Stimulated activated CD4-positive, alpha-beta T cell treated with anti-CD3 and anti-CD28 coated beads, Interleukin-2, amount 100 ng/mL, for 24 hours (primary cell): ENCODE measurements at places on chromosomes 7 and 10.
A peak's percentile ranks its signal among the peaks of the same experiment; 100 is the strongest.

DNA sequence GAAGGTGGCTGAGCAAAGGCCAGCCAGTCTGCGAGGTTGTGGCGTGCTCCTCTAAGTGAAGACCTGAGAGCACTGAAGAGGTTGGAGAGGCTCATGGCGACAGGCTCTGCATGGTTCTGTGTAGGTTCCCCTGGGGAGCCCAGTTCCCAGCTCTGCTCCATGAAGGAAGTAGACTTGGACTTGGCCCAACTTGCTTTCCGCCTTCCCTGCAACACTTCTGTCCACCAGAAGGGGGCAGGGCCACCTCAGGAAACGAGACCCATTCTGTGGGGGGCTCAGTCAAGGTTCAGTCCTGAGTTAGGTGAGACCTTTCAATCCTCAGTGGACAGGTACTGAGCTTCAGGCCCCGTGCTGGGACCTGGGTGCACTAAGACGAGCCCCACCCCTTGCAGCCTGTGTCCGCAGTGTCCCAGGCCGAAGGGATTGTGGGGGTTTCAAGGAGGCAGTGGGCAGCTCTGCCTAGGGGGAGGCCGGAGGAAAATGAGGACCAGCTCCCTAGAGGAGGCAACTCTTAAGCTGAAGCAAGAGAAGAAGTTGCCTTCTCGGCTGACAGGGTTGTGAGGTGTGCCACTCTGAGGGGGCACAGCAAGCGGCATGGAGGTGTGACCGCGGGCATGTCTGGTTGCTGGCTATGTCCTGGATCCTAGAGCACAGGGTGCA is 15.0 kb upstream of the PCBD1 start:
- DNase-seq = peak; percentile 28

DNA sequence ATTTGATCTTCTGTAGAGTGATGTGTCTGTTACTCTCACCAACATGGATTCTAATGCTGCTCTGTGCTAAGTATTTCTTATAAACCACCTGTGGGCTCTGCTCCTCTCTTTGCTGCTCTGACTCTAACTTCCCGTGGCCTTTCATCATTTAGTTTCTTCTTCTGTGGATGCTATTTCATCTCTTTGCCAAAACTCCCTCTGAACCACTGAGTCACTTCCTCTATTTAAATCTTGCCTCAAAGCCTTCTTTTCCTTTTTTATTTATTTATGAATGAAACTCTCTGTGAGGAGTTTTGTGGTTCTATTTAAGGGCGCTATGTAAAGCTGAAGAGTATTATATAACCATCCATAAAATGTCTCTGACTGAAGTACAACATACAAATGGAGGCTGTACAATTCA is 538.5 kb downstream of the SUGCT start:
- DNase-seq = no peak

DNA sequence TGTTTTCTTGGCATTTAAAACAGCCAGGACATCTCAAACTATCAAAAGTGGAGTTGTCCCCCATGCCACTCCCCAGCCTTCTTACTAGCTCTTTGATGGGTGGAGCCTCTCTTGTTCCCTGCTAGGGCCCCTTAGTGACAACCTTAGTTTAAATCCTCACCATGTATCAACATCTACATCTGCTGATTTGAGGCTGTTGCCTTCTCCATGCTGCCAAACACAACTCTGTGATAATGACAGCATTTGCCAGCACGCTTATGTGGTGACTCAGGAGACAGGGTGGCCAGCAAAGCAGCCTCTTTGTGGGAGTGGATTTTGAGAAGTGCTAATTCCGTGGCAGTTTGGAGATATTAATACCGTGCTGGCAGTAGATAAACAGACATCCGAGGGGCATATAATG is 145.4 kb downstream of the LRRC4 start:
- no peak for DNase-seq

DNA sequence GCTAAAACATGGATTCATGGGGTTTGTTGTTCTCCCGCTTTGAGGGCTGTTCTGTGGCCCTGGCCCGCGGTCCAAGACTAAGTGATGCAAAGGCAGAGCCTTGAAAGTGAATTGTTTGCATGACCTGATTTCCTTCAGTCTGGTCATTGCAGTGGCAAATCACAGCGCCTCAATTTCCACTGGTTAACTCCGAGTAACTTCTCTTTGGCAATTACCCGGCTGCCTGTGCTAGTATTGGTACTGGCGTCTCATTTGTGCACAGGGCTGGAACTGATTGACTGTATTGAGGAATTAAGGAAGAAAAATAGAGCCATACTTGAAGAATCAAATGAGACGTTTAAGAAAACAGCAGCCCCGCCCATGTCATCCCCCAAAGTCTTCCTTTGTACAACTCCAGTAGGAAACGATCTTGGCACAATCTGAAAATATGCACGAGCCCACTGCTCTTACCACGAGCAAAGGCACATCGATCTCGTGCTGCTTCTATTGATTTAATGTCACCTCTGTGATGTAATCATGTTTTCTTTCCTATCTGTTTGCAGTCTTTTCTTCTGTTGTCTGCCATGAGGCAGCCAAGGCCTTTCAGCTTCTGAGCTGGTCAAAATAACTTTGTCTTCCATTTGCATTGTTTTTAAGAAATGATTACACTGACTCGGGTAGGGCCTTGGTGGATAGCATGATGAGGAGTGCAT is 60.6 kb upstream of the SHH start:
- no peak for DNase-seq

GRCh38 chr10:119714484-119714816 is 11.4 kb upstream of the INPP5F start:
- no peak for DNase-seq

GRCh38 chr7:105905910-105906568 is 29.6 kb upstream of the ATXN7L1 start:
- no peak for DNase-seq
